ENCODE measurements at places on chromosomes 4 and X.
A peak's percentile ranks its signal among the peaks of the same experiment; 100 is the strongest.

DNA sequence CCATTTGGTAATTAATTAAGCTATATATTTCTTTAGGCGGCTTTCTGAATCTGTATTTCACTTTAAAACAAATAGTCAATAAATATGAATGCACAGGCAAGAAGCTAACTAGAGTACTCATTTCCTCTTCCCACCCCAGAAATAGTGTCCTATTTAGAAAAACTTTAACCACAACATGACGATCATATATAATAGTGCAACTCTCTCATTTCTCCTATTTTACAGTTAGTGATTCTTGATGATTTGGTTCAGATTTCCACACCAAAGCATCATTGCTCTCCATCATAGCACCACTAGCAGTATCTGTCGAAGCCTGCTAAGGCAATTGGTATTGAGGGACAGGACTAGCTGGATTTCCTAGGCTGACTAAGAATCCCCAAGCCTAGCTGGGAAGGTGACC lies 184.0 kb upstream of the GALNTL6 start:
- DNase-seq = no peak

DNA sequence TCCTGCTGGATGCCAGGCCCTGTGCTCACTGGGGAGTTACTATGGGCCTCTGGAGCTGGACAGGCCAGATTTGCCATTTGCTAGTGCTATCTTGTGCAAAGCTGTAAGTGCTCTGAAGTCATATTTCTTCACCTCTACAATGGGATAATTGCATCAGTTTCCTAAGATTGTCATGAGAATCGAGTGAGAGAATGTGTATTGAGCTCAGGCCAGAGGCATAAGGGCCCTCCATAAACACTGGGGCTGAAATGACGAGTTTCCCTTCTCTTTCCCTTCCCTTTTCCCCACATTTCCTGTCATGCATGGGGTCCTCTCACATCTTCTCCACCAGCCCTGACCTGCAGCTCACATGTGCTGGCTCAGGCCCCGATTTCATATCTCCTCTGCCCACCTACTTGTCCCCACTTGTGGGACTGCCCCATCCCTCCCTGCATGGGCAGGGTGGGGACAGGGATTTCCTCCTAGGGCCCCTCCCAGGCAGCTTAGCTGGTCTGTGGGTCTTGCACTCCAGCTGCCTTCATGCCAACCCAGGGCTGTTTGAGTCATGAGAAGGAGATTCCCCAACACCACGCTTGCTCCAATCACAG lies 358.8 kb downstream of the MID1IP1 start:
- DNase-seq = no peak

- DNase-seq = no peak
These were observed 222.6 kb downstream of the SPIN4 start for GRCh38 chrX:63128509-63128908.

GRCh38 chr4:150278206-150278605 lies 200.0 kb downstream of the DCLK2 start:
- DNase-seq = no peak

- DNase-seq = no peak
These were observed 15.8 kb downstream of the MED28 start for GRCh38 chr4:17630228-17630627.

DNA sequence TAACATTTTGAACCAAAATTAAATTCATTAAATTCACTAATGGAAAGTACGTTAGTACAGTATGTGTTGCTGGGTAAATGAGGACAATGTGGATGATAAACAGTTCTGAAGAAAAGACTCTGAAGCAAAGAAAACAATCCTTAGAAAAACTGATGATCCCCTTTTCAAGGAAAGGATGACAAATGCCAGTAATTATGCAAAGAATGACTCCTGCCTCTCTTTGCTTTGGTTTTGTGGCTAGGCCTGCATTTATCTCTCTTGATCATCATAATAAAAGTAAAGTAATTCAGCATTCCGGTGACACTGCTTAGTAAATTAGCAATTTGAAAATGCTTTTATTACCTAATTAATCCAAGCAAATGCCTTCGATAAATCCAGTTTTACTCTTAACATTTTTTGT lies 652.2 kb upstream of the DIPK2B start:
- DNase-seq = no peak

- no peak for DNase-seq
These were observed 16.9 kb upstream of the CEP135 start for GRCh38 chr4:55931833-55932232.

GRCh38 chr4:74523096-74523495 lies 78.2 kb downstream of the AREG start:
- no peak for DNase-seq

DNA sequence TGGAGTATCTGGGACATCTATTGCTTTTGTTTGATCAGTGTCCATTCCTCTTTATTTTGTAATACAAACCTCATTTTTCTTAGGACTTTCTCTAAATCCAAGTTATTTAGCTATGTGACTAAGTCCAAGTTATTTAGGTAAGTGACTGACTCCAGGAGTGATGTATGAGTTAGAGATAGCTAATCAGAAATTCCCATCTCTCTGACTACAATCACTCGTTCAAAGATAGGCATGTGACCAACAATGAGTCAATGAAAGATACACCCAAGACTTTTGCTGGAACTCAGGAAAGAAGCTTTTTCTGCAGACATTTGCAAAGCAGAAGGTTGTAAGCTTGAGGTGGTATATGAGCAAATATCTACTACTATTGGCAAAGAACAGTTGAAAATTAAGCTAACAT lies 72.5 kb upstream of the KCNIP4 start:
- no peak for DNase-seq

DNA sequence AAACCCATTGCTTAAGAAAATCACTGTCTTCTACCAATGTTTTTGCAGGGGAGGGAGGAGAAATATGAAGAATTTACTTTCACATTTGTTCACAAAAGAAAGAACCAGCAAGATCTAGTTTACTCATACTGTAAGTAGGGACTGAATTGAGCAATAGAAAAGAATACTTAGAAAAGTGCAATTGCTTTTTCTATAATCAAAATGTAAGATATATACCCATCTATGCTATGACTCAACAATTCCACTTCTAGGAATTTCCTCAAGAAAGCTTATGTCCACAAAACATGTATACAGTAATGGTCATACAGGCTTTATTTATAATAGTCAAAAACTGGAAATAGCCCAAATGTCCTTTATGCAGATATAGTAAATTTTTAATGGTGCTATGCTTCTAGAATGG lies 196.4 kb downstream of the LRBA start:
- DNase-seq = no peak

- DNase-seq = peak; percentile 54
These were observed 373.0 kb upstream of the RASGEF1B start for GRCh38 chr4:81844717-81845116.

- DNase-seq = no peak
These were observed 198.3 kb upstream of the FAT4 start for GRCh38 chr4:125116431-125116830.

- DNase-seq = no peak
These were observed 32.2 kb upstream of the SLIT2 start for GRCh38 chr4:20219521-20219920.

DNA sequence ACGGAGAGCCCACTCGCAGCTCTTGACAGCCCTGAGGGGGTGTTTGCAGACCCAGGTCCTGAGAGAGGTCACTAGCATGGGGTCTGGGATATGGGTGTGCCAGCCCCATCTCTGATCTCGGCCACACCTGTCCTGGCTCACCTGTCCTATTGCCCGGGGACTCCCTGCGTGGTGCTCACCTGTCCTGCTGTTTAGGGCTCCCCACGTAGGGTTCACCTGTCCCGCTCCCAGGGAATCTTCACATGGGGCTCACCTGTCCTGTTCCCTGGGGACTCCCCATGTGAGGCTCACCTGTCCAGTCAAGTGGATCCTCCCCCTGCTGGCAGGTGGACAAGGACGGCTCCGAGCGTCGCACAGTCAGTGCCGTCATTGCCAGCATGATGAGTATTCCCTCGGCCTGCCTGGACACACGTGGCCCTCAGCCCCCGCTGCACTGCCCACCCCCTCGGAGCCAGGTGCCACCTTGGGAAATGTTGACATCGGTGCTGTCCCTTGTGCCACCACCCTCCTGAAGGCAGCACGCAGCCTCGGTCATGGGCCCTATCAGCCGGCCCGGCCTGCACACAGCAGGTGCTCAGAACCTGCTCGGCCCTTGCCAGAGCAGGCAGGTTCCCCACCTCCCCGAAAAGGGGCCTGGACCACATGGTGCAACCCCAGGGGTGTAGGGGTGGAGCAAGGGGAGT lies 6.3 kb downstream of the SLC49A3 start:
- no peak for DNase-seq

DNA sequence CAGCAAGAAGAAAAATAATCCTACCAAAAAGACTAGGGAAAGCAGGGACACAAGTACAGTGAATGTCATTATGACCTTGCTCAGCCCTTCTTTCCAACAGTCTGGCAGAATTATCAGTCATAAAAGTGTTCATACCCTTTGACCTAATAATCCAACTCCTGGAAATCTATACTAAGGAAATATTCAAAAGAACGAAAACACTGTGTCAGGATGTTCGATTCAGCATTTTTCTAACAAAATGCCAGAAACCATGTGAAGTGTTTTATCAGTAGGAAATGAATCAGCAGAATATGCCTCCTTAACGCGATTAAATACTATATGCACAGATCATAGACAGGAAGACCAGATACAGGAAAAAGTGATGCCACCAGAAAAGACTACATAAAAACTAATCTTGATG lies 16.2 kb upstream of the S100G start:
- DNase-seq = no peak

DNA sequence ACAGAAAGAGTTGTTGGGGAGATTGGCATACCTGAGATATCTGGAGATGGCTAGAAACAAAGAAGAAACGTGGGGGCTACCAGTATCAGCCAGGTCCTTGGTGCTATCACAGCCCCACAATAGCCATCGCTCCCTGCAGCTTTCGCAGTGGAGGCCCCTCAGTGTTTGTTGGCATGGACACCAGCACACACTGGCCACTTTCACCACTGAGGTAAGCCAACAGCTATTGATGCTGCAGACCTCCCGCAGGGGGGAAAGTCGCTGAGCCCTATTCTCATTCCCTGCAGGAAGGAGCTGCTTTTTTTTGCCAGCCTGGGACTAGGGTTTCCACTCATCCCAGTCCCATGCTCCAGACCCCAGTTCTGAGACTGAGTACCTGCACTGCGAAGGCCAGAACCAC lies 879.2 kb upstream of the IGFBP7 start:
- no peak for DNase-seq

- no peak for DNase-seq
These were observed 13.7 kb upstream of the ADD1 start for GRCh38 chr4:2829933-2830451.

DNA sequence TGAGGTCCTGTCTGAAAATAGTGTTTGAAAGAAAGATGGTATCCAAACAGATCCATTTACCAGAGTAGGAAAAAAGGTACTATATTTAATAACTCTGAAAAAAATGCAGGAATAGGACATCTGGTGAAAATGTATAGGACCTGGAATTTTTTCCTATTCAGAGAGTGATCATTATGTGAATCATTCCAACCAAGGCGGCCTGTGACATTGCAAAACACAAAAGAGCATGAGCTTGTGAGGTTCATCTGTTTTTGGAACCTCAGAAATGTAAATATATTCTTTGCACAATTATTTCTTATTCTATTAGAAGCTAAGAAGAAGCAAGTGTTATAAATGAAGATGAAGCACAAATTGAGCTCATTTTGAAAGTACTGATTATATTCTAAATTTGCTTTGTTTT lies 2.0 kb downstream of the C4orf51 start:
- DNase-seq = no peak

DNA sequence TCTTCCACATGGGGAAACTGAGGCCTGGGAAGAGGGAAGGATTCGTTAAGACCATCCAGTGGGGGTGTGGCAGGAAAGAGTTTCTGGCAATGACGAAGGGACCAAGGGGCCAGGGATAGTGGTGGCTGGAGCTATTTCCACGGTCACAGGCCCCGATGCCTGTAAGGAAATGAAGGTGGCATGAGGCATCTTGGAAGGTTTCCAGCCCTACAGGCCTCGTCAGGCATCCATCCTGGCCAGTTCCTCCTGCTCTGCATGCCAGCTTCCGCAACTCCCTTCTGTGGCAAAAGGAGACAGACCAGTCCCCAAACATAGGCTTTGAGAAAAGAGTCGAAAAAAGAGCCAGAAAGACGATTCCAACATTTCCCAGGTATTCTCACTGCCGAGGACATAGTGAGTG lies 9.2 kb upstream of the C4orf50 start:
- DNase-seq = no peak

GRCh38 chr4:26931966-26932365 lies 71.3 kb downstream of the STIM2 start:
- DNase-seq = no peak

- DNase-seq = no peak
These were observed 20.5 kb upstream of the KLF8 start for GRCh38 chrX:56211701-56212100.

- peak; percentile 51 for DNase-seq
These were observed 151.5 kb downstream of the CORIN start for GRCh38 chr4:47686294-47686872.

DNA sequence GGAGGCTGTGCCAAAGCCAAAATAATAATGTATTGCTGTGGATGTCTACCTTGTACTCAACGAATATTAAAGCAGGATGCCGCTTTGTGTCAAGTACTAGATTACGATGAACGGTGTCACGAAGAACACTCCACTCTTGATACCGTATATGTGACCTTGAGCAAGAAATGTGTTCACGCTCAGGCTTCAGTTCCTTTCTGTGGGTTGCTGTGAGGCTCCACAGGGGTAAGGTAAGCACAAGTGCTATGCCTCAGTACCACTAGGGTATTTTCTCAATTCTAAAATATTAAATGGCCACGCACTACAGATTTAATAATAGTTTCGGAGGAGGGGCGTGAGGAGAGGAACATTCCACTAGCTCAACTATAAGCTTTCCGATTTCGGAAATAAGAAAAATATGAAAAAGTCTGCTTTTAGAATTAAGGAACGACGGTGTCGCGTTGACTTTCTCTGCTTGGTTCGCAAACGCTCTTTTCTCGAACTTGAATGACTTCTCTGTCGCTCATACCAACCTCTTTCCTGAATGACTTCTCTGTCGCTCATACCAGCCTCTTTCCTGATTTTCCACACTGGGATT lies 607 bp upstream of the SCOC start:
- DNase-seq = peak; percentile 5

DNA sequence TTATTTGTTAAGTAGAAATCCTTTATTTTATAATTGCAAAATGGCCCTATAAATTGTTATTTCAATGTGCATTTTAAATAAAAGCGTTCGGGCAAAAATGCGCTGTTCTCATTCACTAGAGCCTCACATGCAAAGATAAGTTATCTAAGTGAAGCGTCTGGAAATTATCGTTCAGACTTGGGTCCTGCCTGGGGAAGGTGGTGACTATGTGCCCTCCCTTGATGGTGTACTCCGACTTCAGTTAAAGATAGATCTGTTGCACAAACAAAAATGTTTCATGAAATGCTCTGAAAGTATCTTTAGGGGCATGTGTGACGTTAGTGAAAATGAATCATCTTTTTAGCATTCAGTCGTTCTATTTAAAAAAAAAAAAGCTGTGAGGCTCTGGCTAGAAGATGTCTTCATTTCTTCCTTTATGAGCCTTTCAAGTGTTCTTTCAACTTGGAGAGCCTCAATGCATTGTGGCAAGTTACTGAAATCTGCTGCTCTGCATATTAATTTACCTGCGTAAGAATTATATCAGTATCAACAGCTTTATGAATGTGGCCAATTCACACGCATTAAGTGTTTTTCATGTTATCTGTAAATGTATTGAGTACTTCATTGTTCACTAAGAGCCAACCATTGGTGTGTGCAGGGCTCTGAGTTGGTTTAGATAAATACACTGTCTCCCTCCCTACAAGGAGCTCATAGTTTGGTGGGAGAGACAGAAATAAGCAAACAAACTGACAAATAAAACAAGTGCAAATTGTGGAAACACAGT lies 83.0 kb downstream of the AFF1 start:
- DNase-seq = no peak

All from stimulated activated CD4-positive, alpha-beta T cell treated with anti-CD3 and anti-CD28 coated beads, Interleukin-12 subunit alpha, Interleukin-12 subunit beta, amount 100 ng/mL, for 48 hours (primary cell).